ENCODE measurements at places on chromosomes 11 and 22.

GRCh38 chr22:43833286-43834240, 21.5 kb upstream of the EFCAB6 start:
- DNase-seq, result no peak

GRCh38 chr22:37752189-37753087, 55.3 kb upstream of the GCAT start:
- no peak for DNase-seq

GRCh38 chr22:27798511-27799014, 3.0 kb downstream of the MN1 start:
- no peak for DNase-seq

- no peak for DNase-seq
Observed at GRCh38 chr11:2777871-2778629, 78.3 kb upstream of the KCNQ1OT1 start.

DNA sequence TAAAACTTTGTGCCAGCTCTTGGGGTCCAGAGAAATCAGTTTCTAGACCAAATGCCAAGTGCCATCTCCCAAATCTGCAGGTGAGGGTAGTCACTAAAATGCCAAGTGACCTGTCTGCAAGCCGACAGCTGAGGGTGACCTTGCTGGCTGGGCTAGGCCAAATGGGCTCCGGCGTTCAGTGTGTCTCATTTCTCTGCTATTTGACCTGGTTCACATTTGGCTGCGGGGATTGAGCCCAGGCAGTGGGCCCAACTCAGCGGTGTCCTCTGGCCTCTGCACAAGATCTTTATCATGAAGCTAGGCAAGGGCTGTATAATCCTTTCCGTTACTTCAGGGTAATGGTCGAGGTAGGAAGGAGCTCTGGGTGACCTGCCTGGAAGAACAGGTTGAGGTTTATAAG, 87.5 kb downstream of the SNX19 start:
- no peak for DNase-seq

GRCh38 chr11:128305588-128305987, 281.8 kb downstream of the ETS1 start:
- DNase-seq, result no peak

DNA sequence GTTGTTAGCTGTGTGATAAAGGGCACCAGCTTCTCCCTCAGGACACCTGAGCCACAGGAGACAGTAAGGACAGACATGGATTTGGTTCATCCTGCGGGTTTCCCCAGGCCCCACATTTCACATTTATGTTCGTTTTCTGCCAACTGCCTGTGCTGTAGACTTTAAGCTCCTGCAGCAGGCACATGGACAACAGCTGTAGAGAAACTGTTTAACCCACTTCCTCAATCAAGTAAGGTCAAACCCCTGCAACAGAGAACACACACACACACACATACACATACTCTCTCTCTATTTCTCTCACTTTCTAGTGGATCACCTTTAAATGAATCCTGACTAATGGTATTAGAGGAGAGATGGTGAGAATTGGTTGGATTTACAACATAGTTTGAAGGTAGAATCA, 90.7 kb downstream of the C11orf87 start:
- no peak for DNase-seq

- no peak for DNase-seq
Observed at GRCh38 chr11:111957663-111958444, 20.7 kb downstream of the DIXDC1 start.

DNA sequence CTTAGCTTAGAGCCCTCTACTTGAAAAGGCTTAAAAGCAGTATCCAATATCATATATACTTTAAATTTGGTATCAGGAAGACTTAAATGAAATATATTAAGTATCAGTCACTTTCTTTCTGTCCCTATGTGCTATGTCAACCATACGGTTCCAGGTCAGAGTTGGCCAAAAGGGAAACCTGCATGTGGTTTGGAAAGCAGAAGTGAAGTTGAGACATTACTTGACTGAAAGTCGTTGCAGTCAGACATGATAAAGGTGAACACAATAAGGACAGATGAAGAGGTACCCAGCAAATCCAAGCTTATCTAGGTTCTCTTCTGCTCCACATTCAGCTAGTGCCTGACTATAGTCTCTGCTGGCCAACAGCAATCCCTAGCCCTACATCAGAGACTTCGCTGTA, 336.8 kb downstream of the KCNA4 start:
- DNase-seq, result no peak

DNA sequence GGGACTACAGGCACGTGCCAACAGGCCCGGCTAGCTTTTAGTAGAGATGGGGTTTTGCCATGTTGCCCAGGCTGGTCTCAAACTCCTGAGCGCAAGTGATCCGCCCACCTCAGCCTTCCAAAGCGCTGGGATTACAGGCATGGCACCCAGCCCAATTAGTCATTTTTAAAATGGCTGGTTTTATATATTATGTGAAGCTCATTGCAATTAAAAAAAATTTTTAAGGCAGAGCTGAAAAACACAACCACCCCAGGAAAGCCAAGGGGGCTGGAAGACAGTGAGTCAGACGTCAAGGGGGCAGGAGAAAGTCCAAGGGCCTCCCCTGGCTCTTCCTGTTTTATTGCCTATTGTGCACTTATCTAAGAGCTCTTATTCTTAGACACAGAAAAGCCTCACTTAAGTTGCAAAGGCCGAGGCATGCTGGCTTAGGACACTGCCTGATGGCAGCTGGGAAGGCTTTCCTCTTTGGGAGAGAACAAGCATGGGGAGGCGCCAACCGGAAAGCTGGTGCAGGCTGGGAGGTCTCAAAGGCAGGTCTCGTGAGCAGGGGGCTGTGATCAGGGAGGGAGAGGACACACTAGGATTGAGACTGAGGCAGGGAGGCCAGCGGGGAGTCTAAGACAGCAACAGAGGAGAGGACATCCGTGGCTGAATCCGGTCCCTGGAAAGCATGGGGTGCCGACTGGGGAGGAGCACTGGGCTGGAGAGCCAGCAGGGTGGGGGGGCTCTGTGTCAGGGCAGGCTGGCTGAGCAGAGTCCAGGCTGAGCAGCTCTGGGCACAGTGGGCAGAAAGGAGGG, 11.1 kb upstream of the OSM start:
- no peak for DNase-seq

GRCh38 chr11:10117709-10118351, 176.2 kb downstream of the SBF2 start:
- peak; percentile 22 for DNase-seq

Measured in renal pelvis (tissue), 12 donors.